ENCODE measurements at places on chromosomes 3 and 15.

DNA sequence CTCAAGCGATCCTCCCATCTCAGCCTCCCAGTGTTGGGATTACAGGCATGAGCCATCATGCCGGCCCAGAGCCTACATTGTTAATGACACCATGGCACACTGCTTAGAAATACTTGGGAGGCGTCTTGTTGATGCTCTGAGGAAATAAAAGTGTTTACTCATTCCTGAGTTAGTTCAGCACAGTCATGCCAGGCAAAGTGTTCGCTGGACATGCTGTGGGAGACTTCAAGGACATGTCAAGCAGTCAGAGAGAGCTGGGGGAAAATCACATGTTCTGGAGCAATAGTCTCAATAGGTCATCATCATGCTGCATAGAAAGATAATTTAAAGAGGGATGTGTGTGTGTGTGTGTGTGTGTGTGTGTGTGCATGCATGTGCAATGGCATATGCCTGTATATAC is 37.5 kb downstream of the TTC23 start:
- no peak for DNase-seq

GRCh38 chr15:52039925-52040781 is 21.1 kb downstream of the MAPK6 start:
- no peak for DNase-seq

GRCh38 chr15:66505430-66505811 is 295 bp downstream of the ZWILCH start:
- no peak for DNase-seq

- DNase-seq = no peak
Observed at GRCh38 chr3:39754549-39754948, 54.9 kb upstream of the MYRIP start.

Data from stimulated activated CD4-positive, alpha-beta T cell treated with anti-CD3 and anti-CD28 coated beads, Interleukin-4, amount 100 ng/mL, for 48 hours (primary cell).